ENCODE measurements at places on chromosomes 12 and 14. TPM values are rescaled to one million over a fixed set of nuclear protein-coding genes. Genes with fewer than 3 reads are reported as not detected.

DNA sequence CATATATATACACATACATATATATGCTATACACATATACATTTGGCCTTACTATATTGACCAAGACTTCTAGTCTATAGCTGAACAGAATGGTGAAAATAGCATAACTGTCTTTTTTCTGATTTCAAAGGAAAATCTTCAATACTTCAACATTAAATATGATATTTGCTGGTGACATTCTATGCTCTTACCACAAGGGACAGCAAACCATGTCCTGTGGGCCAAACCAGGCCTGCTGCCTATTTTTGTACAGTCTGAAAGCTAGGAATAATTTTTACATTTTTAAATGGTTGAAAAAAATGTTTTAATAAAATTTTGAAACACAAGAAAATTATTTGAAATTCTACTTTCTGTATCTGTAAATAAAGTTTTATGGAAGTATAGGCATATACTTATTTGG lies 63.6 kb downstream of the EML5 start:
- H3K36me3 ChIP-seq, result no peaks in the 10 kb centered on the region
- H3K27ac ChIP-seq, result no peak overlapping the region
- no peak overlapping the region for H3K4me3 ChIP-seq

DNA sequence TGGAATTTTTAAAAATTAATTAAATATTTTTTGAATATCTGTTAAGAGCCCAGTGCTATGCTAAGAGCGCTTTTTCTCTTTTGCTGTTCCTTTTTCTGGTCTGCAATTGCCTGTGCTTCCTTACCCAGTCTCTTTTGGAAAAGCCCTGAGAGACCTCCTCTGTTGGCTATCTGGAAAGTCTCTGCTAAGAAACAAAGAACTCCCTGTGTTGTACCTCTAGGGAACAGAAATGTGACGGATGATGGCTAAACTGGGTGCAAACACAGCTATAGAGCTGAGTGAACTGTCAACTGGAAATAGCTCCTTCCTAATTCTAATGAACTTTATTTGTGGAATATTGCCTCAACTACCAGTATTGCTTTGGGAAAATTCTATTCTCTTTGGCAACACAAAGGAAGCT lies 261.6 kb upstream of the NOVA1 start:
- no peak for DNase-seq
- no peaks in the 10 kb centered on the region for H3K36me3 ChIP-seq
- no peaks in the 10 kb centered on the region for H3K4me1 ChIP-seq
- no peak overlapping the region for H3K27ac ChIP-seq
- H3K4me3 ChIP-seq, result no peak overlapping the region
- H3K27me3 ChIP-seq, result no peaks in the 10 kb centered on the region

The RNU4-1 gene
- total RNA-seq, result 1,307 TPM

- H3K27ac ChIP-seq, result peak overlapping the region; percentile 99
- peak overlapping the region; percentile 88 for H3K4me3 ChIP-seq
- peaks cover 21% of the 10 kb centered on the region for H3K4me1 ChIP-seq
Measured at GRCh38 chr12:121060149-121061001, 21.3 kb upstream of the OASL start.

Measured in activated naive CD8-positive, alpha-beta T cell treated with anti-CD3 and anti-CD28 coated beads, Interleukin-2, amount 10 ng/mL, durations not matched to agents 7 days and 5 days (primary cell).